Hindlimb muscle (tissue), 1 donor: ENCODE measurements at places on chromosomes 6 and 20. TPM values are rescaled to one million over a fixed set of nuclear protein-coding genes. Genes with fewer than 3 reads are reported as not detected.
A peak's percentile ranks its signal among the peaks of the same experiment; 100 is the strongest.

DNA sequence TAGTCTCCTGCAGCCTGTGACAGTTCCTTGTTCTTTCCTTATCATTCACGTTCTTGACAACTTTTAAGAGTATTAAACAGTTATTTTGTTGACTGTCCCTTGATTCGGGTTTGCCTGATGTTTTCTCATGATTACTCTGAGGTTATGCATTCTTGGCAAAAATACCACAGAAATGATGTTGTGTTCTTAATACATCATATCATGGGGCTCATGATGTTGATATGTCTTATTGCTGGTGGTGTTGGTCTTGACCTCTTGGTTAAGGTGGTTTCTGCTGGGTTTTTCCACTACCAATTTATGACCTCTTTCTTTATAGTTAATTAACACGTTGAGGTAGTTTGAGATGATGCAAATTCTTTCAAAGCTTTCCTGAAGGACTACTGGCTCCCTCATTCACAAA, 59.1 kb downstream of the ZHX3 start:
- DNase-seq, result no peak

- DNase-seq, result no peak
Observed at GRCh38 chr20:17662333-17663039, 19.6 kb downstream of the RRBP1 start.

DNA sequence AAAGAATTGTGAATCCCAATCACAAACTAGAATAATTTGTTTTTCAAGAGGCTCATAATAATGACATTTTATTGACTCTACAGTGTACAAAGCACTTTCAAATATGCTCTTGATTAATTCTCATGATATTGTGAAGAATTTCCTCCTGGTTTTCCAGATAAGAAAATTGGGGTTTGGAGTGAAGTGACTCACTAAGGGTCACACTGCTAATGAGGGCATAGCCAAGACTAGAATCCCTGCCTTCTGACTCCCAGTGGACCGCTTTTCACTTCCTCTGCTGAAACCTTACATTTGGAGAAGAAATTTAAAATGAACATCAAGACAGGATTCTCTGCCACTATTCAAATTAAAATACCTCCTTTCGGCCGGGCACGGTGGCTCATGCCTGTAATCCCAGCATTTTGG, 38.3 kb upstream of the LTV1 start:
- no peak for DNase-seq

The FRMD1 gene
- polyA plus RNA-seq, result 1.3 TPM

GRCh38 chr6:44051515-44051914, 75.7 kb downstream of the MRPL14 start:
- no peak for DNase-seq

DNA sequence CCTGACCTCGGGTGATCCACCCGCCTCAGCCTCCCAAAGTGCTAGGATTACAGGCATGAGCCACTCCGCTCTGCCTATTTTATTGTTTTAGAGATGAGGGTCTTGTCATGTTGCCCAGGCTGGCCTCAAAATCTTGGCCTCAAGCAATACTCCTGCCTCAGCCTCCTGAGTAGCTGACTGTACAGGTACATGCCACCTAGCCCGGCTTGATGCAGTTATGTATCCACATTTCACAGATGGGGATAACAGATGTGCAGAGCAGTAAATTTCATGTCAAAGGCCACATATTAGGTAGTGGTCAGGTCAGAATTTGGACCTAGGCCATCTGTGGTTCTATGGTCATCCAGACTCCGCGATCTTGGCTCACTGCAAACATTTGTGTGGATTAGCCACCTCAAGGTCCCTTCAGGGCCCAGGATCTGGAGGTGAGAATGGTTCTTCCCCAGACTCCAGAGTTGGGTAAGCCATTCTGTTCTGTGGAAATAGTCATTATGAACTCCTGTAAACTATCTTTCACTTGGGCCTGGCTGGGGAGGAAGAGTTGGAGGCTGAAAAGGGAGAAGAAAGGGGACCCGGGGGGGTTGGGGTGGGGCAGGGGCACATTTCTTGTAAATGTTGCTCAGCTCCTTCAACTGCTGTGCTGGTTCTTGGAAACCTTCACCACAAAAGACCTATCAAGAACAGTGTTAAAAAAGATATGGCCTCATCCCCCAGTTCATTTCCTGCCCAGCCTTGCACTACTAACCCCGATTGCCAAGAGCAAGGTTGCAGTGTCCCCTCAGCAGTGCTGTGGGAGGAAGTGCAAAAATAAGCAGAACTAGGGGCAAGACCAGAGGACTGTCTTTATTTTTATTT, 13.0 kb downstream of the PIM1 start:
- no peak for DNase-seq

- DNase-seq, result no peak
Observed at GRCh38 chr20:51116765-51117686, 94.1 kb upstream of the KCNG1 start.

The ROS1 gene
- 0.05 TPM for polyA plus RNA-seq

DNA sequence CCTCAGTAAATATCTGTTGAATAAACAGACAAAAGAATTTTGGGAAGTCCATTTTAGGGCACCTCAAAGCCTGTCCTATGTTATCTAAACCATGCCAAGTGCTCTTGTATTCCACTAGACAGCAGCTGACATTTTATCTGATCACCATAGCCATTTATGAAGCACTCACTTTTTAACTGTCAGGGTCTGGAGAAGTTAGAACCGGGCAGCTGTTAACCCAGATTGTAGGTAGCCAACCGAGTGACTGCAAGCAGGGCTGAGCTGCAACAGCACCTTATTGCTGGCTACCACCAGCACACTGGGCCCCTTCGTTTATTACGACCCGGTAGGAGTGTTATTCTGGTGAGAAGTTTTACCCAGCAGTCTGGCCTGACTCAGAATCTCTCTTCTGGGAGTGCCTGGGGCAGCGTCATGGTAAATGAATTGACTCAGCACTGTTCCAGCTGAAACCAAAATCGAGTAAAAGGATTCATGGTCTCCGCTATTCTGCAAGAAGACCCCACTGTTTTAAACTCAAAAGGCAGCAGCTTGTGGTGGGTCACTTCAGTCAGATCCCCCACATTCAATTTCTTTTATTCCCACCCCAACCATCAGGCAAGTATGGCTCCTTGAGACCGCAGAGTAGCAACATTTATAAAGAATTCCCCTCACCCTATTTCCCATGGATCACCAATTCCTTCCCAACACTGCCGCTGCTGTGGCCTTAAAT, 1.7 kb downstream of the UBE2V1 start:
- no peak for DNase-seq

DNA sequence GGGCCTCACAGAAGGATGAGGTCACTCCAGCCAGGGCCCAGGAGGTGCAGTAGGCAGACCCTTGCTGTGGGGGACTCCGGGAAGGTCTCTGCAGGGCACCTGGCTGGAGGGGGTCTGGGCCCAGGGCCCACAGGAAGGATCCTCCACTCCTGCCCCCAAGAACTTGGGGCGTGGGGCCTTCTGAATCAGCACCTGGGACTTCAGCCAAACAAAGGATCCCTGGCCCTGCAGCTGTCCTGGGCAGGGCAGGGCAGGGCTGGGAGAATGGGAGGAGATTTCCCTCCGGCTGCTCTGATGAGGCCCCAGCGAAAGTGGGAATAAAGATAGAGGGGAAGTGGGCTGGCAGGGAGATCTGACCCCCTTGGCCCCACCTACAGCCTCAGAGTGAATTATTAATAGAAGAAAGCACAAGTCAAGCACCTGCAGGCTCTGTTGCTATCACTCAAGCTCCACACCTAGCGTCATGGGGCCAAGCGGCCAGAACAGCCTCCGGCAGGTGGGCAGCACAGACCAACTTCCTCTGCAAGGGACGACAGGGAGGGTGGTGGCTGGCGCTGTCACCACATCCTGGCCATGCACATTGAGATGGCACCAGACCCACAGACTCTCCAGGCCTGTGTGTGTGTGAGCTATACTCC, 61.6 kb upstream of the MRPS10 start:
- no peak for DNase-seq

The TCEA2 gene
- polyA plus RNA-seq, result 49.9 TPM

- DNase-seq, result no peak
Observed at GRCh38 chr6:6968731-6969552, 138.8 kb upstream of the RREB1 start.

DNA sequence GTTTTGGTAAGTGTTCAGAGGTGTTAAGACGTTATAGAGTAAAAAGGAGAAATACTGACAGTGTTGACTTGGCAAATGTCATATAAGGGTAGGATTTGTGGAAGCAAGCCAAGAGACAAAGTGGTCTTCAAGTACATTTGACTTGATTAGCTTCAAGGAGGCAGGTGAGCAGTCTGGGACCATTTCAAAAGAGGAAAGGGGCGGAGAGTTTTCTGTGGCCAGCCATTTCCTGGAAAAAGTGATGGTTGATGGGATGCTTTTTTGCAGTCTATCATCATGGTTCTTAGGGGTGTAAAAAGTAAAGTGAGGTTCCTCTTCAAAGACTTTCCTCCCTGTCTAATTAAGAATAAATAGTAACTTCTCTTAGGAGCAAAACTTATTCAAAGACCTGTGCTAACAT, 28.7 kb downstream of the FKBP1A start:
- DNase-seq, result no peak

- DNase-seq, result peak; percentile 49
Observed at GRCh38 chr20:36154700-36155628, at the start of gene EPB41L1. Gene EPB41L1 (plus strand): TSS chr20:36154740. CDS start chr20:36173778, 19,038 bp downstream.

The COL19A1 gene
- 9.5 TPM for polyA plus RNA-seq

DNA sequence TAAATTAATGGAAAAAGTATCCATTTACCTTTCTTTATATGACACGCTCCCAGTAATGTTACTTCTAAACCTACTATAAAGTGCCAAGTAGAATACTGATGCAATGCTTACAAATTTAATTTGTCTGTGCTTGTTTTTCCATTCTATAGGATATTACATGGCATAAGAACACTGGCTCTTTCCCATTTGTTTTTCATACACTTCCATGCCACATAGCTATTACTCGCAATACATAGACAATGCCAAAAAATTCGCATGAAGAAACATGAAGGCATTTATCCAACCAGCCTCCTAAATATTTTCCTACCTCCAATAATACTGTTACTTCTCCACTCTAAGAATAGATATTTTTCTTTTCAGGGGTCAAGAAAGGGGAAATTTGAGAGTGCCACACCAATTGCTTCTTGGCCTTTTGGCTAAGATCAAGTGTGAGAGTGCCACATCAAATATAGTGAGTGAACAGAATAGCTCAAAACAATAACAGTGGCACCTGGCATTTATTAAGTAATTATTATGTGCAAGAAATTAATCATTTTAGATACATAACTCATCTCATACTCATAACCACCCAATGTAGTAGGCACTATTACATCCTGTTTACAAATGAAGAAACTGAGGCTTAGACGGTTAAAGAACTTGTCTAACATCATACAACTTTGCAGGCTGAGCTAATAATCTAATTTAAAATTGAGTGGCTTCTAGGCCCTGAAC, 845 bp upstream of the DST start:
- no peak for DNase-seq

- no peak for DNase-seq
Observed at GRCh38 chr6:57102976-57103375, 13.0 kb downstream of the ZNF451 start.

DNA sequence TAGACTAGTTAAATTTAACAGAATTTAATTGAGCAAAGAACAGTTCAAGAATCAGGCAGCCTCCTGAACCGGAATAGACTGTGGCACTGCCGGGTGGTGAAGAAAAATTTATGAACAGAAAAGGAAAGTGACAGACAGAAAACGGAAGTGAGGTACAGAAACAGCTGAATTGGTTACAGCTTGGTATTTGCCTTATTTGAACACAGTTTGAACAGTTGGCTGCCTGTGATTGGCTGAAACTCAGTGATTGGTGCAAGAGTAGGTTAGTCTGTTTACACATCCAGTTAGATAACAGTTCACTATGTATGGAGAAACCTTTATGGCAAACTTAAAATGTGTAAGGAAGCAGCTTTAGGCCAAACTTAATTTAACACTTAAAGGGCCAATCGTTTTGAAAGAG, 116.0 kb upstream of the CITED2 start:
- no peak for DNase-seq

The RNF182 gene
- 0.66 TPM for polyA plus RNA-seq

The TRAPPC3L gene
- polyA plus RNA-seq, result not detected

- no peak for DNase-seq
Observed at GRCh38 chr6:107731422-107732319, 92.4 kb downstream of the SCML4 start.

GRCh38 chr6:129476810-129477209, 233.2 kb downstream of the ARHGAP18 start:
- DNase-seq, result no peak

DNA sequence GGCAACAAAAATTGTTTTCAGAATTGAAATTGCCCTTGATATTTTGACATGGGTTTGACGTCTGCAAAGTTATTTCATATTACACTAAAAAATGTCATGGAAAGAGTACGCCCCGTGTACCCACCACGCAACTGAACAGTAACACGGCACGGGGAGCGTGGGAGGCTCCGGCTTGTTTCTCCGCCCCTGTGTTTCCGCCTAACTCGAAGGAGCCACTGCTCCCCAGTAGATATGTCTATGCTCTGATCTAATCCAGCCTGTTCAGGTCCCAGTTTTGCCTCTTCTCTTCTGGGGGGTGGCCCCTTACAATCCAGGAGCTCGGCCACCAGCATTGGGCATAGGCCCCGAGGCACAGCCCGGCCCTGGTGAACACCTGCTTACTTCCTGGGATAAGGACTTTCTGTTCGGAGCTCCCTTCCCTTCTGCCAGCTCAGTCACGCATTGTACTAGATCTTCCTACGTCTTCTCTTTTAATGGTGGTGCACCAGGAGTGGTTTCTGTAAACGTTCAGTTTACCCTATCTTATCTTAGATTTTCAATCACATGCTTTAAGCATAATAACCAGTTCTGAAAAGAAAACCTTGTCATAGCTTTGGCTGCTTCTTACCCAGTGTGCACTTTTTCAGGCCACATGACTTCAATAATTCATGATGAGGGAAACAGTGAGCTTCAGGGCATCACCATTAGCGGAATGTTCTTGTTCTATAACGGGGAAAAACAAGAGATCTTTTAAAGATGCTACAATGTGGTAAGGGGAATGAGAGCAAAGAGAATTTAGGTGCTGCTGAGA, 43.9 kb upstream of the EXOC2 start:
- DNase-seq, result no peak
